ENCODE measurements at places on chromosomes 12 and 14.

DNA sequence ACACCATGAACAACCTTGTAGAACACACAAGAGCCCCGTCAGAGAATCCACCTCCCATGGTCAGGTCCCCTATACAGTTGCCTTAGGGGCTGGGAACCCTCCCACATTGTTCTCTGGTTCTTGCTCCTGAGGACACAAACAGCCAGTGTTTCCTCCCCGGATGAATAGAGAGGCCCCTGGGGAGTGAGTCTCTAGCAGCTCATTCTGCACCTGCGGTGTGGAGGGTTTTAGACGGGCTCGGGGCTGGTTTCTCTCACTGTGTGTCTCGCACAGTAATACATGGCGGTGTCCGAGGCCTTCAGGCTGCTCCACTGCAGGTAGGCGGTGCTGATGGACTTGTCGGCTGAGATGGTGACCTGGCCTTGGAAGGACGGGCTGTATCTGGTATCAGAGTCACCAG, 1052.1 kb downstream of the TMEM121 start:
- H3K27ac ChIP-seq: no peak overlapping the region
- H3K36me3 ChIP-seq: no peaks in the 10 kb centered on the region
- DNase-seq: no peak
- no peak overlapping the region for H3K4me3 ChIP-seq
- no peaks in the 10 kb centered on the region for H3K27me3 ChIP-seq

DNA sequence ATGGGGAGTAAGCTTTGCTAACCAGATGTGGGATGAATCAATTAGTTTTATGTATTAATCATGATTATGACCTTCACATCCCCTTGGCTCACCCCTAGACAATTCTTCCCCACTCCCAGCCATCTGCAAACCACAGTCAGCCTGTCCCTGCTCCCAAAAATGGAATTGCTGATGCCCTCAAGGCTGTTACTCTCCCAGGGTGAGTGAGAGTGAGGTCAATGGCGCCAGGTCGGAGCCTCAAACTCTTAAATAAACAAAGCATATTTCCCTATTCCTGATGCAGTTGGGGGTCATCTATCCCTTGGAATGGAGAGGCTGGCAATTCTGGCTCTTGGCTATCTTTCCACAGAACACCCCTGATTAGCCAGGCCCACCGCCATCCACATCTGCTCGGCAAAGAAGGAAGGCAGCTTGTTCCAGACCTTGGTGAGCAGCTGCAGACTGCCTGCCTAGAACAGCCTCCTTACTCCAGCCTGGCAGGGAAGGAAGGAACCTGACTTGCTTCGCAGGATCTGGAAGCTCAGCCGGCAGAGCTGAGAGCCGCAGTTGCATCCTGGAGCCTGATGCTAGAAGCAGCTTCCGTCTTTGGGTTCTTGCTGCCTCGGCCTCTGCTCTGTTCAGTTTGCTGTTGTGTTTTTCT, 57.0 kb downstream of the SMUG1 start:
- peak overlapping the region; percentile 22 for H3K27ac ChIP-seq
- H3K4me3 ChIP-seq: no peak overlapping the region
- peaks cover 14% of the 10 kb centered on the region for H3K4me1 ChIP-seq
- peak; percentile 40 for DNase-seq

DNA sequence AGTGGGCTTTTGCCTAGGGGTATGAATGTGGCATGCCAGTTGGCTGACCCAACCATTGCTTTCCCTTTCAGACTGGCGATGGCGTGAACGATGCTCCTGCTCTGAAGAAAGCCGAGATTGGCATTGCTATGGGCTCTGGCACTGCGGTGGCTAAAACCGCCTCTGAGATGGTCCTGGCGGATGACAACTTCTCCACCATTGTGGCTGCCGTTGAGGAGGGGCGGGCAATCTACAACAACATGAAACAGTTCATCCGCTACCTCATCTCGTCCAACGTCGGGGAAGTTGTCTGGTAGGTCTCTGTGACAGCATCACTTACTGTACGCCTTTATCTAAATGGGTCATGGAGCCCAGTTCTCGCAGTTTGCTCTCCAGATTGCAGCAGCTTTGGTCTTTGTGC, 61.1 kb downstream of the ATP2A2 start:
- DNase-seq: no peak
- no peaks in the 10 kb centered on the region for H3K27me3 ChIP-seq
- no peak overlapping the region for H3K27ac ChIP-seq
- H3K4me1 ChIP-seq: peaks cover 8% of the 10 kb centered on the region
- no peak overlapping the region for H3K4me3 ChIP-seq

- peaks cover 11% of the 10 kb centered on the region for H3K4me1 ChIP-seq
- 0 out of 2 replicates have a peak overlapping the region, but pooled peaks have one; percentile 4 for H3K27ac ChIP-seq
- H3K36me3 ChIP-seq: no peaks in the 10 kb centered on the region
- no peaks in the 10 kb centered on the region for H3K27me3 ChIP-seq
These were observed 1.0 kb upstream of the CAMKK2 start for GRCh38 chr12:121297435-121297991.

Measured in GM23248 (cell line).